ENCODE measurements at places on chromosomes 3 and 15. TPM values are rescaled to one million over a fixed set of nuclear protein-coding genes. Genes with fewer than 3 reads are reported as not detected.
A peak's percentile ranks its signal among the peaks of the same experiment; 100 is the strongest.

GRCh38 chr15:95327661-95328060 is 1002.8 kb upstream of the NR2F2 start:
- DNase-seq = no peak

DNA sequence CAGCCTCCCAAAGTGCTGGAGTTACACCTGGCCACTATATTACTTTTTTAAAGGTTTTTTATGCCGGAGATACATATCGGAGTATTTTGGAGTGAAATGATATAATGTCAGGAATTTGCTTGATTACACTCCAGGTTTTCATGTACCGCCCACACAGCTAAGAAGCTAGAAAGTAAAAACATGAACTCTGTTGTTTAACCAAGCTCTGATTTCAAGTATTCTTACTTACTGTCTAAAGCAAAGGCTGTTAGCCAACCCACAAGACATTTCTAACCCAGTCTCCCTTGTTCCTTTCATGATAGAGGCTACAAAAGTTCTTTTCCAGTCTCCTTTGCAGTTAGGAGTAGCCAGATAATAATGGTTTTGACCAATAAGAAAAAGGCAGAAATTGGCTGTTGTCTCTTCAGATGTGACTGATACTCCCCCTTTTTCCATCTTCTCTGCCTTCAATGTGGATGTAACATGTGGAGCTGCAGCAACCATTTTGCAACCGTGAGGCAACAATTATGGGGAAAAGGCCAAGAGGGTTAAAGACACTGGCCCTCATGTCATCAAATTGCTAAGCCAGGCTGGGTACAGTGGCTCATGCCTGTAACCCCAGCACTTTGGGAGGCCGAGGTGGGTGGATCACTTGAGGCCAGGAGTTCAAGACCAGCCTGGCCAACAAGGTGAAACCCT is 6.1 kb upstream of the CP start:
- DNase-seq = no peak

- DNase-seq = no peak
Measured at GRCh38 chr3:99711351-99711750, 73.0 kb downstream of the COL8A1 start.

DNA sequence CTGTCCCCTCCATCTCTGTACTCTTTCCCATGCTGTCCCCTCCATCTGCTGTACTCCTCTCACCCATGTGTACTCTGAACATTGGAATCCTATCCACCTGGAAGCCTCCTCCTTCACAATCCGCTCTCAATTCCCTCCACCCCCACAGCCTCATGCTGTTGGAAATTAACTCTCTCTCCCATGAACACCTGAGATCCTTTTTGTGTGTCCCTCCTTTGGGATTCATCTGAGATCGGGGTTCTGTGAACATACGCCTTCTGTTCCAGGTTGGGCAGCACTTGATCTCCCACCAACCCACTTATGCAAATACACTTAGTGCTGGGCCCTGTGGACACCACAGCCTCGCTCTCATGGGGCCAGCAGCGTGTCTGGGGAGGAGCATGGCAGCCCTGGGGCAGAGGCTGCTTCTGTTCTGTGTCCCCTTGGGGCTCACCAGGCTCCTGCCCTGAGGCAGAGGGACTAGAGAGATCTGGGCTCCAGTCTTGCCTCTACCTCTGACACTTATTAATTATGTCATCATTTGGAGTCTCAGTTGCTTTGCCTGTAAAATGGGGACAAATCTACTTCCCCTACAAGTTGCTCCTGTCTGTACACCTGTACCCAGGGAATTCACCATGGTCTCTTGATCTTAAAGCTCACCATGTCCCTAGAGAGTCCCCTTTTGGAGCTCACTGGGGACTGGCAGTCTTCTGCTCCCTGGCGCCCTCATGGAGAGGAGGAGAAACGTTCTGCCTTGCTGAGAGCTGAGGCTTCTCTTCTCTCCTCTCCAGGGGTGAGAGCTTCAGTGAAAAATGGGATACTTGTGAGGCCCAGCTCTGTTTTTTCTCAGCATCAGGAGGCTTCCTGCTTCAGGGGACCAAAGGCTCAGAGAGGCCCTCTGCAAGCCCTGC is 42.7 kb downstream of the ITGA11 start:
- peak; percentile 35 for DNase-seq

DNA sequence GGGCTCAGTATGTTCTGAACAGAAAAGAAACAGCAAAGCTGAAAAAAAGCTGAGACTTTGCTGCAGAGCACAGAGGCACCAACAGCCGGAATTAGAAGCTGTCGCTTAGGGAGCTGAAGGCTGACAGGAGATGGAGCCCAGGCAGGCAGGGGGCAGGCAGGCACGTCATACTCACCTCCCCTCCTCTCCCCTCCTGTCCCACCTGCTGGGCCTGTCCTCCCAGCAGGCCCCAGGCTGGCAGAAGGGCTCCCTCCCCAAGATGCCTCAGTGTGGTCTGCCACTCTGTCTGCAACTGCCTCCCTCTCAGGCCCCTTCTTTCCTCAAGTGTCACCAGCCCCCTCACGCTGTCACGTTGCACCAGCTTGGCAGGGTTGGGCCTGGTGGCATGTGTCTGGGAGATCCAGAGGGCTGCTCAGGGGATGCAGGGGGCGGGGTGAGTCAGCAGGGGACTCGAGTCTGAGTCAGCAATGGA is 3.2 kb upstream of the ANKRD63 start:
- no peak for DNase-seq

DNA sequence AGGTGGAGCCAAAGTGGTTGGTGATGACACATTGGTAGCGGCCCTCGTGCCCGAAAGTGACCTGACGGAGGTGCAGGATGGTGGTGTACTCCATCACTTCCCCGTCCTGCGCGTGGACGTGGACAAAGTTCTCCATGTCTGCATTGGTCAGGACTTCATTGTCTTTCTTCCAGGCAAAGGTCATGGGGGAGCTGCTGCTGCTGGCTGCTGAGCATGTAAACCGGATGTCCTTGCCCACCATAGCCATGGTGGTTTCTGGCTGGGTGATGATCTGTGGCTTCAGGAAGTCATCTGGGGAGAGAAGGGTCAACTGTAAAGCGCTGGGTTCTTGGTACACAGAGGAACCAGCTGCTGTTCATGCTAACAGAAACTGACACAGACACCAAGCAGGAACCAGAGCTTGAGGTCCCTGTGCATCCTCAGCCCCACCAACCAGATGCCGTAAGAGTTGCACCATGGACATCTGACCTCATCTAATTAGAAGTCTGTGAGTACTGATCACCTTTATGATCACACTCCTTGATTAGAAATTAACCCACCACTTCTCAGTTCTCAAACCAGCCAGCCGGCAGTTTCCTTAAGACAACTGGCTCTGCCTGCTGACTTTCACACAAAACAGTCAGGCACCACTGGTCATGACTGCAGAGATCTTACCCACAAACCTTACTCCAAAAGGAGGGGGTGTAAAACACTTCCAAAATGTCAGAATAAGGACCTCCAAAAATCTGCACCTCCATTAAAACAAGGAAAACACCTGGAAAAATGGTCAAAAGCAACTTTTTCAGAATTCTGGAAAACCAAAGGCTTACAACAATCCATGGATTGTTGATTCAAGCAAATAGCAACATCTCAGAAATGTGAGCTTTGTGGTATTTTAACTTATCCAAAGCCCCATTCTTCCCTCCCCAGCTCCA is 114.6 kb downstream of the LRIG1 start:
- DNase-seq = no peak

DNA sequence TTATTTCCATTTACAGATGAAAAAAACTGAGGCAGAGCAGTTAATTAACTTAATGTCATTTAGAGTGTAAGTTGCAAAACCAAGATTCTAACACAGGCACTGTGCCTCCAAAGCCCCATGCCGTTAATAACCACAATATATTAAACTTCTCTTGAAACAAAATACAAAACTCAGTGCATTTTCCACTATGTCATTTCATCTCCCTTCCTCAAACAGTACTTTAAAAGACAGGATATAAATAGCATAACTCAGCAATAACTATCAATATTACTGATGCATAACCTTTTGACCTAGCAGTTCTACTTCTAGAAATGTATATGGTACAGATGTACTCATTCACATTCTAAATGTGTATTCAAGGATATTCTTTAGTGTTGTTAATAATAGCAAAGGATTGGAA is 5.1 kb upstream of the TASOR start:
- no peak for DNase-seq

DNA sequence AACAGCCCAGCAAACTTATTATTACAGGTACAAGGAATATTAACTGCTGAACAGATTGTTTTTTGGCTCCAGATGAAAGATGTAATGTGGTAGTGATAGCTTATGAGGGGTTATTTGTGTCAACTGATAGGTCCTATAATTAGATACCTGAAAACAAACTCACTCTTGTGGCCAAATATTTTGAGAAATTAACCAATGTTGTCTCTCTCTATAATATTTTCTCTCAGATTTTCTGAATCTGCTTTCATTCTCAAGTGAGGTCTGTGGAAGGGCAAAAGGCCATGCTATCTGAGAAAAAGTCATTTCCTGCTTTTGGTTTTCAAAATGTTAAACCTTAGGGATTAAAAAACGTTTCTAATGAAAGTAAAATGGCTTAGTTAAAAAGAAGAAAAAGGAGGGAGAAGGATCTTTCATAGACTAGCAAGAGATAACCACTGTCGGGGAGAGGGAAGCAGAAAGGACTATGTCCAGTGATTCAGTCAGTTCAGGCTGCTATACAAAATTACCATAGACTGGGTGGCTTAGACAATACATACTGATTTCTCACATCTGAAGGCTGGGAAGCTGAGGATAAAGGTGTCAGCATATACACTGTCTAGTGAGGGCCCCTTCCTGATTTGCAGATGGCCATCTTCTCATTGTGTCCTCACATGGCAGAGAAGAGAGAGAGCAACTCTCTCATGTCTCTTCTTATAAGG is 277.5 kb upstream of the P2RY1 start:
- no peak for DNase-seq

- peak; percentile 7 for DNase-seq
Measured at GRCh38 chr15:89489376-89489775, 7.0 kb downstream of the RHCG start.

GRCh38 chr15:39698444-39699390 is 83.9 kb downstream of the FSIP1 start:
- DNase-seq = no peak

- no peak for DNase-seq
Measured at GRCh38 chr3:66014651-66015050, 24.1 kb downstream of the MAGI1 start.

DNA sequence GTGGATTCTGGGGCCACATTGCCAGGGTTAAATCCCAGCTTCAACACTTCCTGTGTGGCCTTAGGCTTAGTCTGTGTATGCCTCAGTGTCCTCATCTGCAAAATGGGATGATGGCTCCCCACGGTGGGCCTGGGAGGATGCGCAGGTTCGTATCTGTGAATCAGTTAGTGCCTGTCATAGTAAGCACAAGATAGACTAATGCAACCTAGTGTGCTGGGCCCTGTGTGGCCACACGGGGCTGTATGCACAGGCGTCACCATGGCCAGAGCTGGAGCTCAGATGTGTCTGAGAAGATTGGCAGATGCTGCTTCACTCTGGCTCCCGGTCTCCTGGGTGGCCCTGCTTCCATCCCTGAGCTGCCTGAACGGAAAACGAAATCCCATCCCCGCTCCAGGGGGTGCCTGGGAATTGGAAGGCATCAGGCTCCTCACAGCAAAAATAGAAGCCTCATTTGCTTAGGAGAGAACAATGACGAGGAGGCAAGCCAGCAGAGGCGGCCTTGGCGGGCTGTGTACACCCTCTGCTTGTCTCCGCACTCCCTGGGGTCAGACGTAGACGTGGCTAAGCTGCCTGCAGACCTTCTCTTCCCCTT is 103.6 kb downstream of the APBA2 start:
- no peak for DNase-seq

DNA sequence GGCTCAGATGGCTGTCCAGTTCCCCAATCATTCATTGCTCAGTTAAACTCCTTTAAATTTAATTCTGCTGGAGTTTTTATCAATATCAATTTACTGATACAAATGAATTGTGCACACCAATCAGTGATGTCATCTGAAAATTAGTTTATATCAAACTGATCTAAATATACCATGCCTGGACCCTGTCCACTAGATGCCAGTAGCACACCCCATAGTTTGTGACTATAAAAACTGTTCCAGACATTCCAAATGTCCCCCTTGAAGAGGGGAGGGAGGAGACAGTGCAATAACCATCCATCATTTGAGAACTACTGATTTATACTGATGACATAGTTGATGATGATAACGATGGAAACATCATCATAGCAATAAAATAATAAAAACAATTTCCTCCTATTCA is 232.1 kb downstream of the MAGI1 start:
- DNase-seq = no peak

DNA sequence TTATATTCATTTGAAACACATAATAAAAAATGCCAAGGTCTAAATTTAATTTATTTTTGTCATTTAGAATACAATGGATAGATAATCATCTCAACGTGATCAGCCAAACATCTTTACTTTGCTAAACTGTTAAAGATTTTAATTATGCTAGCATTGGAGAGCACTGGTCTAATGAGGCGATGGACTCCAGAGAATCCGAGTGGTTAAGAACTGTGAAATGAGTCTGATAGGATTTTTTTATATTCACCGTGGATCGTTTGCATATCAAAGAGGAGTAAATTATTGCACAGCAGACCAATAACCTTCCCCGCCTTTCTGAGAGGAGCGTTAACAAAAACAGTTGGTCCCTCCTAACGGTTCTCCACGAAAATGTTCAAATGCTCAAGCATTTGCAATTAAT is 540.8 kb downstream of the FOXP1 start:
- DNase-seq = no peak

- no peak for DNase-seq
Measured at GRCh38 chr3:187401856-187402255, 33.7 kb downstream of the RTP4 start.

DNA sequence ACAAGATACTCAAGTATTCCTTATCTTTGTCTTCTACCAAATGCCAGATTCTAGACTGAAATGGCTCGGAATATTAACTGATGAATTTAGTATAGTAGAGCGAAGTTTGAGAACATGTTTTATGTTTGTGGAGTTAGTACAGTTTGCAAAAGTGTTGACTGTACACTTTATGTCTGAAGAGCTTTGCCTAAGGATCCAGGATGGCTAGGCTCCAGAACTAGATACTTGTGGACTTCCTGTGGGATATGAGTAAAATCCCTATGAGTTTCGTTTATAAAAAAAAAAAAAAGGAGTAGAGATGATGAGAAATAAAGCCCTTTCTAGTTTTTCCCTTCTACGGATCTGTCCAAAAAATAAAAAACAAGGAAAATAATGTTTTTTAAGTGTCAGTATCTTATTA is 96.7 kb downstream of the TP63 start:
- no peak for DNase-seq

DNA sequence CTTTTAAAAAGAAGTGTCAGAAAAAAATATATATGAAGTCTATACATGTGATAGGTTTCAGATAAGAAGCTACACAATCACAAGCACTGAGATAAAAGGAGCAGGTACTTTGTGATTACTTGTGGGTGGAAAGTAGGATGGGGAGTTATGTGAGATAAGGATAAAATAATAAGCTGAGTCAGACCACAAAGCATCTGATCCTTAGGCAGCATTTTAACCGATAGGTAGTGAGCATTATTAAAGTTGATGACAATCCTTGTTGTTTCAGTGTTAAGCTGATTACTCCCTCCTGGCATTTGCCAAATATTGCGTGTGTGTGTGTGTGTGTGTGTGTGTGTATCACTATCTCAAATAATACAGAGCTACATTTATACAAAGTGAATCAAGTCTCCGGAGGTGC is 483.1 kb downstream of the NAALADL2 start:
- no peak for DNase-seq

Gene STRA6
- total RNA-seq = 0.14 TPM

Gene CSK
- 231 TPM for total RNA-seq

Gene COL6A5
- total RNA-seq = not detected

Gene NEK10
- 0.74 TPM for total RNA-seq

Gene SPRED1
- 1.1 TPM for total RNA-seq

Gene GNAT1
- total RNA-seq = not detected

Gene LTK
- 0.20 TPM for total RNA-seq

All from activated naive CD4-positive, alpha-beta T cell treated with anti-CD3 and anti-CD28 coated beads, Interleukin-2, amount 50 U/mL, for 72 hours (primary cell).